Effector CD4-positive, alpha-beta T cell (primary cell): ENCODE measurements at places on chromosomes 13 and 19.
A peak's percentile ranks its signal among the peaks of the same experiment; 100 is the strongest.

GRCh38 chr13:65063753-65064152 lies 2166.4 kb downstream of the PCDH9 start:
- DNase-seq, result no peak

GRCh38 chr13:44974056-44974793 lies 15.0 kb downstream of the NUFIP1 start:
- DNase-seq, result no peak

- DNase-seq, result no peak
Measured at GRCh38 chr19:51138549-51138979, 3.5 kb upstream of the SIGLEC7 start.

DNA sequence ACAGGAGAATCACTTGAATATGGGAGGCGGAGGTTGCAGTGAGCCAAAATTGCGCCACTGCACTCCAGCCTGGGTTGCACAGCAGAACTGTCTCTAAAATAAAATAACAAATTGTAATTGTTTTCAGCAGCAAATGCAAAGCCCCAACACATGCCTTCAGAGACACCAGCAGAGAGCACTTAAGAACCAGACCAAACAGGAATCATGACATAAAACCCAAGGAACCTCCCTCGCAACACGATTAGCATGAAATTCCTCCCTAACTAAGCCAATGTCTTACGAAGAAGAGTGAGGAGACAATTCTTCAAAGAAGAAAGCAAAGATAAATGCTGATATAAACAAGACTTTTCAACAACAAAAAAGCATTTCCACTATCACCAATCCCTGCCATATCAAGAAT lies 40.1 kb downstream of the PSPC1 start:
- no peak for DNase-seq

GRCh38 chr13:44307255-44307654 lies 66.4 kb upstream of the SERP2 start:
- no peak for DNase-seq

DNA sequence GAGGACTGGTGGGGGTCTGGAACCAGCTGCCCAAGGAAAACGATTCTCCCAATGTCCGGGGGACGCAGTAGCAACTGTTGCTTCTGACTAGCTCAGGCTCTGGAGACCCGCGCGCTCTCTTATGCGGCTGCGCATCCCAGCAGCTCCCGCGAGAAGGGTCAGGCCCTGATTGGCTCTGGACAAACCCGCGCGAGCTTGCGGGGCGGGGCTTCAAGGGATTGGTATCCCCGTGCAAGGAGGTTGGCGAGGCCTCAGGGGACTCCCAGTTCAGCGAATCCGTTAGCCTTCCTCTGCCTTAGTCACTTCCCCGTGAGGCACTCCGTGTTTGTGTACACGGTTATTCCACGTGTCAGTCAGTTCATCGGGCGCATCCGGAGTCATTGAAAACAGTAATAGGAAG lies 20.2 kb downstream of the SIGLECL1 start:
- no peak for DNase-seq

DNA sequence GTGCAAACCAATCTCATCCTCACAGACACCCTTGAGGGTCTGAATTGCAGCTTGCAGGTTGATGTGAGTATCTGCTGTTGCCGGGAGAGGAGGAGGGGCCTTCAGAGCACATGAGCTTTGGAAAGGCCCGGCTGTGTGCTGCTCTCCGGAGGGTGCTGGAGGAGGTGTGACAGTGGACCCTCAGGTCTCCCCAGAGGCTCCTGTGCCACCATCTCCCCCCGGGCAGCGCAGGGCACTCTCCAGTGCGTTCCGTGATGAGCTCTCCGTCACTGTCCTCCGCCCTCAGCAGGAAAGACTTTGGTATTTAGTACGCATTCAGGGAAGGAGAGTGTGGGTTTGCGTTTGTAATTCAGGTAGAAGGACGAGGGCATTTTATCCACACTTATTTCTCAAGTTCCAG lies 20.0 kb downstream of the LAMP1 start:
- no peak for DNase-seq

- no peak for DNase-seq
Measured at GRCh38 chr19:56217039-56217949, 15.2 kb downstream of the ZSCAN5C start.

- DNase-seq, result no peak
Measured at GRCh38 chr13:70311191-70311590, 202.9 kb upstream of the KLHL1 start.

- DNase-seq, result no peak
Measured at GRCh38 chr13:99390601-99391000, 83.4 kb upstream of the GPR183 start.

- DNase-seq, result no peak
Measured at GRCh38 chr13:30032263-30032662, 181.8 kb upstream of the UBL3 start.

GRCh38 chr13:30676672-30677071 lies 58.7 kb upstream of the ALOX5AP start:
- no peak for DNase-seq

- DNase-seq, result peak; percentile 78
Measured at GRCh38 chr13:73765651-73766384, 368.4 kb downstream of the KLF12 start.

DNA sequence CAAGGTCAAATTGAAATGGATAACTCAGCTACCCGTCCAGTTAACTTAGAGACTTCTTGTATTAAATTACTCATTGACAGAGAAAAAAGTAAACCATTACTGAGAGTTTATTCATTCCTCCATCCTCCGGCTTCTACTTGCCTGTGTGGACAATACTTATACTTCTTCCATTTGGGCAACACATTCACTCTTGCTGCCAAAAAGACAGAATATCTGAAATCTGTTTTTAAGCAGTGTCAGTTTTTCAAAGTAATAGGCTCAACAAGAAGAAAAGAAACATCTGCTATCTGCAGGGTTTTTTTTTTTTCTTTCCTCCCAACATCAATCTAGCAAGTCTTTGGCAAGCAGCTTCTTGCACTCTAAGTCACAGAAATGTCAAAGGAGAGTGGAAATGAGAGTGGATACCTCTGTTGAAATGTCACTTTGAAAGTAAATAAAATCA lies 1142.8 kb downstream of the PCDH9 start:
- no peak for DNase-seq

DNA sequence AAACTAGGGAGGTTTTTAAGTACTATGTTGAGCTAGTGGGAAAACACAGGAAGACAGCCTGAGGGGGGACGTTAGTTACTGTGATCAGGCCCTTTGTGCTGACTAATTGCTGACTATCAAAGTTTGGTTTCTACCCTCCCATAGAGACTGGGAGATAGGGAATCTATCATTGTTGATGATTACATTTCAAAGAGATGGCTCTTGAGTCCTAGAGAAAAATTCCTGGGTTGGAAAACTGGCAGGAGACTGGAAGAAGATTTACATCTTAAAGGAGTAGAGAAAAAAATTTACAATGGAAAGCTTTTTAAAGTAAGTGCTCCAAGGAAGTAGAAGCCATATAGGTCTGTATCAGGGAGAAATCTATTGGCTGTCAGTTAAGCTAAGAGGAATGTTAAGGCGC lies 522.0 kb upstream of the KLHL1 start:
- no peak for DNase-seq

DNA sequence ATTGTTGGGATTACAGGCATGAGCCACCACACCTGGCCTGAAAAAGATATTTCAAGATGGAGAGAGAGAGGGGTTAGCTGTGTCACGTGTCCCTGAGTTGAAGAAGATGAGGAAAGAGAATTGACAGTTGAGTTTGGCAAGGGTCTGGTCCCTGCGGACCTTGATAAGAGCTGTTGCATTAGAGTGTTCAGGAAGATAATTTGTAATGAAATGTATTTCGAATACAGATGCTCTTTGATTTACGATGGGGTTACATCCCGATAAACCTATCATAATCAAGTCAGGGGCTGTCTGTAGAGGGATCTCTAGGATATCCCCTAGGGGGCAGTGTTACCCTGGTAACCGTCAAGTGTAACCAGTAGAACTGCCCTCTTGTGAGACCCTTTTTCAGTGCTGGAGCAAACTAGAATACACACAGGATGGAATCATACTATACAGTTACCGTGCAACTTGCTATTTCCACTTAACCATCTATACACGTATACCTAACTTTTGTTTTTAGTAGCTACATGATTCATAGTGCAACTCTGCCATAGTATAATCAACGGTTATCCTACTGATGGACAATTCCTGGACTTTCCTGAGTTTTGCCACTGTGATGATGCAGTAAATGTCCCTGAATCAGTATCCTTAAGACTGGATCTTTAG lies 1.5 kb upstream of the ELOF1 start:
- peak; percentile 46 for DNase-seq

GRCh38 chr13:46160471-46161066 lies 21.4 kb downstream of the LCP1 start:
- DNase-seq, result no peak

DNA sequence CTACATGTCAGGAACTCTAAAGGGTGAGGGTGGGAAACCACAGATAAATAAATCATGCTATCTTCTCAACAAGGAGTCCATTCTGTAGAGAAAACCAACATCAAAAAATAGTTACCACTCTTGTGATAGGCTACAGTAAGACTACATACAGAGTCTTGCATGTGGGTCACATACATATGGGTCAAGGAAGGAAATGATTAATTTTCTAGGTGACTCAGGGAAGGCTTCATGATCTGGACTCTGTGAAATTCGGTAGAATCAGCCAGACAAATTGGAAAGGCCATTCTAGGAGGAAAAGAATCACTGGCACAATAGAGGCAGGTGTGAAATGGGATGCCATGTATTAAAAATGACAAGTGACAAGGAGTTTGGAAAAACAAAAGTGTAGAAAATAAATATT lies 638.9 kb downstream of the LIG4 start:
- no peak for DNase-seq

DNA sequence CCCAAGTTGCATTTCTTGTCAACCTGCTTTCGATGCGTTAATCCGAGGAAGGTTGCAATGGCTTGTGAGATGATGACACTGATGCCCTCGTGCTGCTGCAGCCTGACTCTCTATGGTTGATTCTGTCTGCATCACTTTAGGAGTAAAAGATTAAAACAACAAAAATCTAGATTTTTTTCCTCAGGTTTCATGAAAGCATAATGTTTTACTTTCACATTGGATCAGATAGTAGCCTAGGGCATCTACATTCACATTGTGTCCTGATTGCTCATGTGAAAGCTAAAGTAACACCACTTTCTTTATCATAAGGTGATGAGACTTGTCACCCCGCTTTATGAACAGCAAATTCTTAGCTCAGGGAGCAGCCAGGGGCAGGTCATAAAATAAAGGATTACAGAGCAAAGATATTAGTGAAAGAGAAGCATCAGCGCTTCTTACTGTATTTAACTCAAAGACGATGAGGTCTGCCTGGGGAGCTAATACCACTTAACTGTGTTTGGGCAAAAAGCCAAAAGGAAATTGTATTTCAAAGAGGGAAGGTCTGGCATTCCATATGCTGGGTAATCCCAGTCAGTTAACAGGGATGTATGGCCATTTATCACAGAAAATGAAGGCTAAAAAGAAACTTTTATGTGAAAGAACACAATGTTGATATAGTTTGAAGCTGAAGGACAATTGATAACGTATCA lies 270.5 kb downstream of the GPC6 start:
- no peak for DNase-seq

- no peak for DNase-seq
Measured at GRCh38 chr19:17086120-17086519, 10.5 kb downstream of the MYO9B start.

- DNase-seq, result no peak
Measured at GRCh38 chr19:17005000-17005399, 21.6 kb downstream of the CPAMD8 start.

- DNase-seq, result no peak
Measured at GRCh38 chr13:83515268-83516015, 366.8 kb downstream of the SLITRK1 start.

GRCh38 chr19:41998246-41999020 lies 4.4 kb upstream of the ATP1A3 start:
- no peak for DNase-seq

DNA sequence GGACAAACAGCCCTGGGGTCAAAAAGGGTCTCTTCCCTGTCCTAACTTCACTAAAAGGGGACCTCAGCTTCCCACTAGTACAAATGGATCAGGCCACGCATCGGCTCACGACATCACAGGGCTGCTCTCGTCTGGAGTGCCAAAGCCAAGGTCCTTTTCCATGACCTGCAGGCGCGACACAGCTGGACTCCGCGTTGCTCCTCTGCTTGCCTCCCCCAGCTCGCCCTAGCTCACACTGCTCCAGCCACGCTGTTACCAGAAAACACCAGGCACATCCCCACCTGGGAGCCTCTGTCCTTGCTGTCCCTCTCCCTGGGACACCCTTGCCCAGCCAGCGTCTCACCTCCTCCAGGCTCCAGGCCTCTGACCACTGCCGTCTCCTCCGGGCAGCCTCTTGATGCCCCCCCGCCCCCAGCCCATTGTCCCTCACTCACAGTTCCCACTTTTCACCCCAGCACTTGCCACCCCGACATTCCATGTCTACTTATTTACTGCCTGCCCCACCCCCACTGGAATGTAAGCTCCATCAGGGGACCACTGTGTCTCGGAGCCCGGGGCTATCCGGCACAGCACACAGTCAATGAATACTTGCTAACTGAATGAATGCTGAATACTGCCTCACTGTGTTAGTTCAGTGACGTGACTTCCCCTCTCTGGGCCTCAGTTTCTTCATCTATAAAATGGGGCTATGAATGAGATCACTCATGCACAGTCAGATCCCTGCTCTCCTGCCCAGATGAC lies 20.7 kb downstream of the AKT2 start:
- no peak for DNase-seq

- DNase-seq, result no peak
Measured at GRCh38 chr13:38784036-38784880, 97.4 kb downstream of the FREM2 start.

GRCh38 chr13:65330691-65331090 lies 1899.4 kb downstream of the PCDH9 start:
- no peak for DNase-seq

- DNase-seq, result no peak
Measured at GRCh38 chr13:69644447-69644846, 463.2 kb upstream of the ATXN8OS start.

DNA sequence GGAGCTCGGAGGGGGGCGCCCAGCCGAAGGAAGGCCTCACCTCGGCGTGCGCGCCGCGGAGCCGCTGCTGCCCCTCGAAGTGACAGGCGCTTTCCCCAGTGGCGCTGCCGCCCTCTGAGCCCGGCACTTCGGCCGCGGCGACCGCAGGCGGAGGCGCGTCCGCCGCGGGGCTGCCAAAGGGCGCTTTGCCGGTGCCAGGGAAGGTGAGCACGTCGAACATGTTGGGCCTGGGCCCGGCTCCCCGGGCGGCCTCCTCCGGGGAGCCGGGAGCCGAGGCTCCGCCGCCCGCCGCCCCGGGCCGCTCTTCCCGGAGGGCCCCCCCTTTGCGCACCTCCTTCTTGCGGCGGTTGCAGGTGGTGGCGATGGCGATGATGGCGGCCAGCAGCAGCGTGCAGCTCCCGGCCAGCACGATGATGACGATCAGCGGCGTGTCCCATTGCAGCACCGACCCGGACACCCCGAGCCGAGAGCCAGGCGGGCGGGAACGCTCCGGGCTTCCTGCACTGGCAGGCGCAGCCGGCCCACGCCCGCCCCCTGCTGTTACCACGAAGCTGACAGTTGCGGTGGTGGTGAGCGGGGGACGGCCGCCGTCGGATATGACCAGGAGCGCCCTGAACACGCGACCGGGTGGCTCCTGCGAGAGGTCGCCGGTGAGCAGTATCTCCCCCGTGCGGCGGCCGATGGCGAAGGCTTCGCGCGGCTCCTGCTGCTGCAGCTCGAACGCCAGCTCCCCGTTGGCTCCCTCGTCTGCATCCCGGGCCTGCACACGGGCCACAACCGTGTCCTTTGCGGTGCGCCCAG lies 2.5 kb downstream of the PCDH8 start:
- no peak for DNase-seq
